Stimulated activated CD8-positive, alpha-beta memory T cell treated with anti-CD3 and anti-CD28 coated beads, Interleukin-7, amount 100 ng/mL, for 1 hour (primary cell): ENCODE measurements at places on chromosomes 4 and X.

GRCh38 chr4:32268863-32269262 lies 1548.7 kb downstream of the PCDH7 start:
- DNase-seq = no peak

DNA sequence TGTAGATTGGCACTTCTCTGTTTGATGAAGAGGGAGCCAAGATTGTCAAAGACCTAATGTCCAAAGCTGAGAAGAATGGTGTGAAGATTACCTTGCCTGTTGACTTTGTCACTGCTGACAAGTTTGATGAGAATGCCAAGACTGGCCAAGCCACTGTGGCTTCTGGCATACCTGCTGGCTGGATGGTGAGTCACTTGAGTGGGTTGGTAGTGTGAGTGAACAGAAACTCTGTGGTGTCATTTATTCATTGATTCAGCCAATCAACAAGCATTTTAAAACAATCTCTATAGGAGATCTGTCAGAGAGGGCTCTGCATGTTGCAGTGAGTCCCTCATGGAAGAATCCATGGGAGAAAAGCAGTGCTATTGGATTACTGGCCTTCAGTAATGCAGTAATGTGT lies 16.3 kb downstream of the TAF9B start:
- no peak for DNase-seq

- no peak for DNase-seq
These were observed 147.2 kb upstream of the SFRP2 start for GRCh38 chr4:153936121-153936520.

GRCh38 chrX:150450519-150451177 lies 87.5 kb downstream of the MAMLD1 start:
- no peak for DNase-seq

DNA sequence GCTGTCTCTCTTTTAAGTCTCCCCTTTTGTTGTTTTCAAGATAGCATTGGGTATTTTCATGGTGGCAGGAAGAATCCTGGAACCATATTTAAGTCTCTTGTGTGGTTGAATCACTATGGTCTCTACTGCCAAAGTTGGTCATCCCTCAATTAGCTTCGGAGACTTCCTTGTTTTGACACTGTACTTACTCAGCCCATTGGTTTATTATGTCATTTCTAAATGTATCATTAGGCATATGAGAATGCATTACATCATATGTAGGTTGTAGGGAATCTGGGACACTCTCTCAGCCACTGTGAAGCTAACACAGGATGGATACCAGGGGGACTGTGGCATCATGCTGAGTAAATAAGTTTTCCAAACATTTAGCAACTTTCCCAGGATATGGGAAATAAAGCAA lies 211.8 kb downstream of the DTHD1 start:
- no peak for DNase-seq

DNA sequence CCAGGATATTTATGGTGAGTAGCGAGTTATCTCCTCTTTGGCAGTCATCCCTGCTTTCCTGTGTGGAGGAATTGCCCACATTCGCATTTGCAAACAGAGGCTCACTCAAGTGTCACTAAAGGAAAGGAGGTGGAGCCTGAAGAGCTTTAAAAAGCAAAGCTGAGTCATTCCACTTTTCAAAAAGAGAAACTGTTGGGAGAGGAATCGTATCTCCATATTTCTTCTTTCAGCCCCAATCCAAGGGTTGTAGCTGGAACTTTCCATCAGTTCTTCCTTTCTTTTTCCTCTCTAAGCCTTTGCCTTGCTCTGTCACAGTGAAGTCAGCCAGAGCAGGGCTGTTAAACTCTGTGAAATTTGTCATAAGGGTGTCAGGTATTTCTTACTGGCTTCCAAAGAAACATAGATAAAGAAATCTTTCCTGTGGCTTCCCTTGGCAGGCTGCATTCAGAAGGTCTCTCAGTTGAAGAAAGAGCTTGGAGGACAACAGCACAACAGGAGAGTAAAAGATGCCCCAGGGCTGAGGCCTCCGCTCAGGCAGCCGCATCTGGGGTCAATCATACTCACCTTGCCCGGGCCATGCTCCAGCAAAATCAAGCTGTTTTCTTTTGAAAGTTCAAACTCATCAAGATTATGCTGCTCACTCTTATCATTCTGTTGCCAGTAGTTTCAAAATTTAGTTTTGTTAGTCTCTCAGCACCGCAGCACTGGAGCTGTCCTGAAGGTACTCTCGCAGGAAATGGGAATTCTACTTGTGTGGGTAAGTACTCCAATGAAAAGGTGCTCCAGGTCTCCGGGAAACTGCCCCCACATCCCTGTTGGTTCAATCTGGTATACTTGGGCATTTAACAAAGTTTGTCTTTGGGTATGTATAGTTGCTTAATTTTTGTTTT lies at the start of gene EGF:
TSS of gene EGF (plus strand) at position 178 of the 890 bp plus-strand sequence. CDS start at position 631, 453 bp downstream.
- DNase-seq = no peak

DNA sequence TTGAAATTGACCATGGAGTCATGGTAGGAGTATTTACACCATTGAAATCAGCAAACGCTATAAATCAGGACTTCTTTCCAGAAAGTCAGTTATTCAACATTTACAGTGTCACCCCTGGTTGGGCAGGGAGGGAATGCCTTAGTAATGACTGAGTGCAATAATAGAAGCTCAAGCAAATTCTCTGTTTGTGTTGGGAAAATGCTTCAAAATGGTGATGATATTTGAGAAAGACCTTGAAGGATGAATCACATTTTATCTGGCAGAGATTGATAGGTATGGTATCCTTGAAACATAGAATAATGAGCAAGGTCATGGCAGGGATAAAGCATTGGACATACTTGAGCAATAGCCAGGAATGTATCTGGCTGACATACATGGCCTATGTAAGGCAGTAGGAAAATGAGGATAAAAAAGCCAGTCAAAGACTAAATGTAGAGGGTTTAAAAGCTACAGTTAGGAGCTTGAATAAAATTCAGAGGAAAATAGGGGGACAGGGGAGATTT lies 248.7 kb downstream of the FMR1NB start:
- no peak for DNase-seq

- DNase-seq = no peak
These were observed 329.4 kb upstream of the PPARGC1A start for GRCh38 chr4:24219209-24219608.

GRCh38 chrX:41909068-41909467 lies 14.3 kb downstream of the CASK start:
- no peak for DNase-seq

DNA sequence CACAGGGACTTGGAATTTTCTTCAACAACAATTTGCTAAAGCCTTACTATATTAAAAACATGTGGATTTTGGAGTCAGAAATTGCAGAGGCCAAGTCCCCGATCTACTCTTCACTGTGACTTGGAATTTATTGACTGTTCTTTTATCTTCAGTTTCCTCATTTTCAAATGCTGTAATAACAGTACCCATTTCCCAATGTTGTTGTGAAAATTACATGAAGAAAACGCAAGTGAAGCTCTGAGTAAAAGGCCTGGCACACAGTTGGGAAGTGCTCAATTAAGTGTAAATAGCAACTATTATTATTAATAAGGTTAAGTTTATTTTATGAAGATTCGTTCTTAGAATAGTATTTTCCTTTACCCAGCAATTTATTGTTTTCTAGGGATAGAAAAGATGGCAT lies 15.7 kb downstream of the STBD1 start:
- DNase-seq = no peak

DNA sequence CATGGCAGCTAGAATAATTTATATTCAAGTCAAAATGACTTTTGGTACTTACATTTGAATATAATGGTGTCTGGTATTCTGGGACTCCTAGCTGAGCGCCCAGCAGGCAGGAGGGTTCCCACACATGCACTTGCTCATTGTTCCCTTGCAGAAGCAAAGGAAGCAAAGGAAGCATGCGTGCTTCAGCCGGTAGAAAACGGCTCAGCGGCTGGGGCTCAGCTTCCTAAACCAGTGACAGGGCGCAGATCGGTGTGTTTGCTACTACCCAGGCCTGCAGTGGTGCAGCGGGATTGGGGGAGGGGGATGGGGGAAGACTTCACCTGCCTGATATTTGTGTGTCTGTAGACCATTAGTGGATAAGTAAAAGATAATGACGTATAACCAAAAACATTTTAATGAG lies 978.3 kb upstream of the TENM3 start:
- DNase-seq = no peak

DNA sequence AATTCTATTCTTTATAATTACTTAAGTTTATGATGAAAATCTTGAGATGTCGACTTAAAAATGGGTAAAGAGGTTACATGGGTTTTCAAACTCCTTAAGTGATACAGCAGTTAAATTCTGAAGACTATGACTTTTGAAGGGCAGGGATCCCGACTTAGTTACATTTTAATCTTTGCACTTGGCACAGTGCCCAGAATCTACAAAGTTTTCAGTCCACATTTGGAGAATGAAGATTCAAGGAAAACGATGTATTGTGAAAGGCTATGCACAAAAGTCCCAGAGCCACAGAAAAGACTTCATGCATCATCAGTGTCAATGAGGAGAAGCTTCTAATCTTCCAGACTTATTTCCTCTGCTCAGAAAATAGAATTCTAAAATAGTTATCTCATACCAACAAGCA lies 36.3 kb upstream of the GRPR start:
- no peak for DNase-seq

DNA sequence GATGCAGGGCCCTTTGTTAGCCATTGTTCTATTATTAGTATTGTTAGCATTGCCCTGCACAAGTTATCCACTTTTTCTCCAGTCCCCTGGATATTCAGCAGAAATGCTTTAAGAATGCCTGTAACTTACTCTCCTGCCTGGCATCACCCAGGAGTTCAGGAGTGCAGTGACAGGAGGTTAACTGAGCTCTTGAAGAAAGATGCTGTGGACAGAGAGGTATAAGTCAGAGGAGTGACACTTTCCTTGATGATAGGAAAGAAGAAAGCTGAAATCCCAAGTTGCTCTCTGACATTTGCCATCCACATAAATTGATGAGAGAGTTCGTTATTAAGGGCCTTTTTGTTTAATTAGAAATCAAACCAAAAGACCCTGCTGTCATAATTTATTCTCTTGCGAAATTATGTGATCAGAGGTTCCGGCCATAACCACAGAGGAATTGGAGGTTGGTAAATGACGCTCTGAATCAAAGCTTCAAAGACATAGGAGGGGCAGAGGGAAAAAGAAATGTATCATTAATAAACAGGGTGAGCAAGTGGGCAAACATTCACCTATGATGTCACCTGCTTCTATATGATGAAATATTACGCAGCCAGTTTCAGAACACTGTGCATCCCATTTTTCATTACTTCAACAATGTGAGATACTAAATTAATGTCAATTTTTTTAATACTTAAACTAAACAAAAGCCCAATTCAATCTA lies 230.2 kb upstream of the JADE1 start:
- DNase-seq = no peak

DNA sequence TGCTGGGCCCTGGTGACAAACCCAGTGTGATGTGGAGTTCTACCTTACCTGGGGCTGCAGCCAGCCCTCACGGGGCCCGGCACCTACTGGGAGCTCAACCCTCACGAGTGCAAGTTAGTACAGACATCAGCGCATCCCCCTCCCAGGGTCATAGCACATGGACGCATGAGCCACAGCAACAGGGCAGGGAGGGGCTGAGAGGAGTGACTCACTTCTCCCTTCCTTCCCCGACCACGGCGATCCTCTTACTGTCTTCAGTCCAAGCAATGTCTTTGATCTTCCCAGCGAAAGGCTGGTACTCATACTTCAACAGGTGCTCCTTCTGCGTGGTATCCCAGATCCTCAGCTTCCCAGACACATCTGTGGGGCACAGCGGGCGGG lies 17.8 kb downstream of the WDR1 start:
- DNase-seq = no peak

DNA sequence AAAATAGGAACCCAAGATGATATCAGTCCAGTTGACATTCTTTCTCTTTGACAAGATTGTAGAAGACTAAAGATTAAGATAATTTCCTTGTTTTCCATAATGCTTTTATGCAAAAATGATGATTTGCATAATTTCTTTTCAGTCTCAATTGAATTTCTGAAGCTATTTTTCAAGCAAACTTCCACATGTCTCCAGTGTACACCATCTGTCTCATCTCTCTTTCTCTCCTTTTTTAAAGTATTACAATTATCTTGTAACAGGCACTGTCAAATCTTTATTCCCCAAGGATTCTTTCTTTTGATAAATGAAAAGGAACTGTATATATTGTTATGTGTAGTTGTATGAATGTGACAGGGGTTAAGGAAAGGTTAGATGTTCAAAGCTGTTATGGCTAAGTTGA lies 7.9 kb upstream of the SH3RF1 start:
- no peak for DNase-seq

GRCh38 chr4:128565054-128565453 lies 244.4 kb upstream of the JADE1 start:
- no peak for DNase-seq

- no peak for DNase-seq
These were observed 373.6 kb upstream of the RASGEF1B start for GRCh38 chr4:81845273-81845672.

GRCh38 chrX:36534900-36535299 lies 473.3 kb upstream of the FAM47C start:
- no peak for DNase-seq

DNA sequence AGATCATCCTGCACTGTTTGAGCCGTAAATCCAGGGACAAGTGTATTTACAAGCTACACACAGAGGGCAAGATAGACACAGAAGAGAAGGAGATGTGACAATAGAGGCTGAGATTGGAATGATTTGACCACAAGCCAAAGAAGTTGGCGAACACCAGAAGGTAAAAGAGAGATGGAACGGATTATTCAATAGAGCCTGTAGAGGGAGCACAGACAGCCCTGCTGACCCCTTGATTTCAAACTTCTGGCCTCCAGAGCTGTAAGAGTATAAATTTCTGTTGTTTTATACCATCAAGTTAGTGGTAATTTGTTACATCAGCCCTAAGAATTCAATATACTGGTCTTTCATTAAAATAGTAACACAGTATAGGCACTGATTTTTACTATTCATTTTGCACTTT lies 447.8 kb downstream of the FAT4 start:
- no peak for DNase-seq

- no peak for DNase-seq
These were observed 207.1 kb upstream of the DKK2 start for GRCh38 chr4:107243141-107243781.

DNA sequence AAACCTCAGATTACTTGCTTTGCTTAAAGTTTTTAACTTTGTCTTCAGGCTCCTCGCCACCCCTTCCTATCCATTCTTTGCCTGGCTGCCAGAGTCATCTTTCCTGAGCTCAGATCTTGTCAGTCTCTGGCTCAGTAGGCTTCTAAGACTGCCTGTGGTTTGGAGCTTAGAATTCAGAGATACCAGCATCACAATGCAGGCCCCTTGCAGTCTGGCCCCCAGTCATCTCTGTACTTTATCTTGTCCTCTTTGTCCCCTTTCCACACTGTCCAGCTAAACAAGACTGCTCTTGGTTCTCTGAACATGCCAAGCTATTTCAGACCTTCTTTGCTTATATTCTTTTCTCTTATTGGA lies 3.0 kb downstream of the KIAA0232 start:
- DNase-seq = no peak

DNA sequence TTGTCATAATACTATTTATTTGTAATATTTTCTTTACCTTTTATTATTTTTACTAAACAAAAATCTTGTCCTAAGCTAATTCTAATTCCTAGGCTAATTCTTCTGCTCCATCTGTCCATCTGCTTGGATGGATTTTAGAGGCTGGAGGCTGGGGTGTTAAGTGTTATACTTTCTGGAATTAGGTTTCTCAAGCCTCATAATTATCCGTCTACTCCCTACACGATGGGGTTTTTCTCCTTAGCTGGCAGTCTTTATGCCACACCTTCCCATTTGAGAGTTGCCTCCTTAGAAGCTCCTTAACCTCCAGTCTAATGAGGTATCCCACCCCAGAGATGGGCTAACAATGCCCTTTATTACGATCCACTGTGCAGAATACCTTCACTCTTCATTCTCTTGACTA lies 37.6 kb upstream of the LGI2 start:
- no peak for DNase-seq
